ENCODE measurements at places on chromosomes 7 and 10. TPM values are rescaled to one million over a fixed set of nuclear protein-coding genes. Genes with fewer than 3 reads are reported as not detected.

GRCh38 chr7:23918856-23919255, 208.8 kb downstream of the STK31 start:
- no peaks in the 10 kb centered on the region for H3K4me1 ChIP-seq
- no peak overlapping the region for H3K4me3 ChIP-seq
- DNase-seq: no peak
- no peaks in the 10 kb centered on the region for H3K36me3 ChIP-seq
- H3K27ac ChIP-seq: no peak overlapping the region
- H3K27me3 ChIP-seq: no peaks in the 10 kb centered on the region

The PLEKHS1 gene
- not detected for total RNA-seq

DNA sequence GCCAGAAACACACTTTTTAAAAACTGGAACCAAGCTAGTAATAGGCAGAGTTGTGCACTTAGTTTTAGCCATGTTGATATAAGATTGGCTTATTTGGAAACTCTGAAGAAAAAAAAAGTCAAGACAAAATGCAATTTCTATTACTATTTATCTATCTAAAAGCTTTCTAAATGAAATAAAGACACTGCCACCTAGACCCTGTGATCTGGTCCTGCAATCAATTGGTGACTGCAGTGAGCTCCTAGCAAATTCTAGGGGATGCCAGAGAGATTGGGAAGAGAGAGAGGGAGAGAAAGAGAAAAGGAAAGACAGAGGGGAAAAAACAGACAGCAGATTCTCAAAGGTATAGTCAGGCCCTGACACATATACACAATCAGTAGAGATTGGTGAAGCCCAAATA, 25.3 kb downstream of the SORCS1 start:
- H3K27ac ChIP-seq: no peak overlapping the region
- no peaks in the 10 kb centered on the region for H3K27me3 ChIP-seq
- no peak for DNase-seq

The RPEL1 gene
- not detected for total RNA-seq

GRCh38 chr7:66211429-66211828, 6.3 kb downstream of the TPST1 start:
- H3K4me3 ChIP-seq: no peak overlapping the region
- H3K4me1 ChIP-seq: peaks cover under 1% of the 10 kb centered on the region
- H3K36me3 ChIP-seq: no peaks in the 10 kb centered on the region
- no peak for DNase-seq
- no peaks in the 10 kb centered on the region for H3K27me3 ChIP-seq

DNA sequence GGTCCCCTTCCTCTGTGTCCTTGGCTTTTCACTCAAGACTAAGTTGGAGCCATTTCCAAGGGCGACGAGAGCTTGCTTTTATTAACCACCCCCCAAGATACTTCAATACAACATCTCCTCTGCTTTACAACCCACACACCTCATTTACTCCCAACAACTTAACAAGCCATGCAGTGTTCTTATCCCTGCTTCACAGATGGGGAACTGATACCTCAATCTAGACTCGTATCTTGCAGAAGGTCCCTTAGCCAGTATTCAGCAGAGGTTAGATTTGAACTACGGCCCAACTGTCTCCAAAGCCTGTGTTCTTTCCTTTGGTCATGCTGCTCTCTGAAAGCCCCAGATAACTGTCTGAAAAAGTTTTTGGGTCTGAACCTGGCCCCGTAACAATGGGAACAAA, 444.8 kb downstream of the GRID1 start:
- H3K36me3 ChIP-seq: no peaks in the 10 kb centered on the region
- H3K4me3 ChIP-seq: no peak overlapping the region
- peaks cover 13% of the 10 kb centered on the region for H3K4me1 ChIP-seq
- DNase-seq: no peak
- no peaks in the 10 kb centered on the region for H3K27me3 ChIP-seq

GRCh38 chr10:119270762-119271366, 63.5 kb downstream of the GRK5 start:
- peaks cover 37% of the 10 kb centered on the region for H3K4me1 ChIP-seq
- no peaks in the 10 kb centered on the region for H3K27me3 ChIP-seq
- DNase-seq: peak; percentile 95
- H3K27ac ChIP-seq: peak overlapping the region; percentile 78
- H3K4me3 ChIP-seq: no peak overlapping the region

The PIK3CG gene
- total RNA-seq: 1.6 TPM

DNA sequence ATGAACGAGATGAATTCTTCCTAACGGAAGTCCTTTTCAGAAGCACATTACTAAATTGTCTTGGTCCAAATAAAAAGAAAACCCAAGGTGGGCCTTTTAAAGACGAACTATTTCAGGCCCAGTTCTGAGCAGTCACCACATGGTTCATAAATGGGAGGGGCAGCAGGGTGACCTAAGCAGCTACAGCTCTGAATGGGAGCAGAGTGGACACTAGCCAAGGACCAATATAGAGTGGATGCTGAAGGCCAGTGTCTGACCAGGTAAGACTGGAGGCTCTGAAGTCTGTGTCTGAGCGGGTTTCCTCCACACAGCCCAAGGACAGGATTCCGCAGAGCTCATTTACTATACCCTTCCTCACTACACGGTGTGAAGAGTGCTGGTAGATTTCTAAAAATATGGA, 159.1 kb downstream of the TMEM26 start:
- DNase-seq: no peak
- no peaks in the 10 kb centered on the region for H3K4me1 ChIP-seq
- no peak overlapping the region for H3K27ac ChIP-seq
- H3K4me3 ChIP-seq: no peak overlapping the region
- no peaks in the 10 kb centered on the region for H3K36me3 ChIP-seq

- H3K36me3 ChIP-seq: no peaks in the 10 kb centered on the region
- H3K4me3 ChIP-seq: no peak overlapping the region
- peak overlapping the region; percentile 16 for H3K27ac ChIP-seq
- H3K4me1 ChIP-seq: peaks cover 5% of the 10 kb centered on the region
- no peak for DNase-seq
Measured at GRCh38 chr7:75861636-75862035, 17.2 kb upstream of the RHBDD2 start.

GRCh38 chr10:110344622-110345021, 39.9 kb upstream of the SMNDC1 start:
- H3K4me3 ChIP-seq: no peak overlapping the region
- H3K27ac ChIP-seq: no peak overlapping the region
- no peaks in the 10 kb centered on the region for H3K36me3 ChIP-seq

The CEP55 gene
- not detected for total RNA-seq

DNA sequence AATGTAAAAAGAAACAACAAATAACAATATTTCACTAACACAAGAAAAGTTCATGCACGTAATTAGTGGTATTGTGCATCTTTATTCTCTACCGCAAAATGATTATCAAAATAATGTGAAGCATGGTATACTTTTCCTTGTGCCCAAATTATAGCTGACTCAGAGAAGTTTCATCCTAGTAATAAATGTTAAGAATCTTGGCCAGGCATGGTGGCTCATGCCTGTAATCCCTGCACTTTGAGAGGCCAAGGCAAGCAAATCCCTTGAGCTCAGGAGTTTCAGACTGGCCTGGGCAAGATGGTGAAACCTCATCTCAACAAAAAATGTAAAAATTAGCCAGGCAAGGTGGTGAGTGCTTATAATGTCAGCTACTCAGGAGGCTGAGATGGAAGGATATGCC, 105.0 kb downstream of the KMT2C start:
- H3K27me3 ChIP-seq: no peaks in the 10 kb centered on the region
- DNase-seq: no peak
- no peak overlapping the region for H3K27ac ChIP-seq
- no peaks in the 10 kb centered on the region for H3K4me1 ChIP-seq
- no peak overlapping the region for H3K4me3 ChIP-seq
- peaks cover 37% of the 10 kb centered on the region for H3K36me3 ChIP-seq

The ELFN1 gene
- total RNA-seq: 4.8 TPM

GRCh38 chr10:24617771-24618396, 105.8 kb downstream of the ARHGAP21 start:
- H3K27ac ChIP-seq: no peak overlapping the region
- H3K4me3 ChIP-seq: no peak overlapping the region
- no peaks in the 10 kb centered on the region for H3K27me3 ChIP-seq
- no peaks in the 10 kb centered on the region for H3K36me3 ChIP-seq

- H3K4me3 ChIP-seq: no peak overlapping the region
- H3K27me3 ChIP-seq: no peaks in the 10 kb centered on the region
- H3K27ac ChIP-seq: no peak overlapping the region
- H3K4me1 ChIP-seq: no peaks in the 10 kb centered on the region
- H3K36me3 ChIP-seq: no peaks in the 10 kb centered on the region
Measured at GRCh38 chr10:21039721-21040120, 142.6 kb upstream of the NEBL start.

- H3K27ac ChIP-seq: peak overlapping the region; percentile 96
- no peaks in the 10 kb centered on the region for H3K36me3 ChIP-seq
- H3K27me3 ChIP-seq: no peaks in the 10 kb centered on the region
Measured at GRCh38 chr10:73414230-73414945, 530 bp upstream of the ANXA7 start.

- H3K36me3 ChIP-seq: no peaks in the 10 kb centered on the region
- H3K27me3 ChIP-seq: no peaks in the 10 kb centered on the region
- H3K27ac ChIP-seq: no peak overlapping the region
- no peak overlapping the region for H3K4me3 ChIP-seq
- DNase-seq: no peak
Measured at GRCh38 chr10:128924918-128925317, 542.1 kb upstream of the MGMT start.

The EIF3B gene
- 73.1 TPM for total RNA-seq

DNA sequence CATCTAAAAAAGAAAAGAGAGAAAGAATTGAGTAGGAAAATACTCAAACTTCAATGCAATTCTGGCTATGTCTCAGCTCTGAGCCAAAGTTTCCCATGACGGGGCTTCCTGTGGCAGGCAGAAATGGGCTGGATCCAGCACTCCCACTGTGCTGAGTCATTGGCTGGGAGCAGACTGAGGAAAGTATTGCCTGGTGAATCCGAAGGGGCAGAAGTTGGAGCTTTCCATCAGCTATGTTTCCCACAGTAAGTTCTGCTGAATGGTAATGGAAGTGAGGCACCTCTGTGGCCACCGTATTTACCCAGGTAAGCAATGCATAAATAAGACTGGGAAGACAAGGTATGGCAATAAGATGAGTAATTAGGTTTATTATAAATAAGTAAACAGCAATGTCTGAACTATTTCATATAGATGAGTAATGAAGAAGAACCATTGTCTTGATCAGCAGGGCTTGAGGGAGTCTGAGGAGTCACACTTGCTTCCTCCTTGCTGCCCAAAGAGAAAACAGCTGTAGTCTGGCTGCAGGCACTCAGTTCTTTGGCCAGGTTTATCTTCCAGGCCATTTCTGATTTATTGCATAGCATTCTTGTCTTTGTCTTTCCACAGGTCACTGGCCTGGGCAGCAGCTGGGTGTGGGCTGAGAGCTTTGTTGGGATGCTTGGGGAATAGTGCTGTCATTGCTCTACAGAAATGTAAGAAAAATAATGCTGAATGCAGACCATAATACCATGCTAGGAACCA, 255.3 kb downstream of the DNAJB9 start:
- no peaks in the 10 kb centered on the region for H3K4me1 ChIP-seq
- no peak overlapping the region for H3K27ac ChIP-seq
- no peaks in the 10 kb centered on the region for H3K36me3 ChIP-seq
- H3K27me3 ChIP-seq: no peaks in the 10 kb centered on the region

- H3K4me3 ChIP-seq: no peak overlapping the region
- no peak overlapping the region for H3K27ac ChIP-seq
- no peaks in the 10 kb centered on the region for H3K36me3 ChIP-seq
- no peak for DNase-seq
- H3K4me1 ChIP-seq: no peaks in the 10 kb centered on the region
- H3K27me3 ChIP-seq: no peaks in the 10 kb centered on the region
Measured at GRCh38 chr7:106305732-106306131, 20.9 kb upstream of the NAMPT start.

The GALNT17 gene
- total RNA-seq: 16.9 TPM

DNA sequence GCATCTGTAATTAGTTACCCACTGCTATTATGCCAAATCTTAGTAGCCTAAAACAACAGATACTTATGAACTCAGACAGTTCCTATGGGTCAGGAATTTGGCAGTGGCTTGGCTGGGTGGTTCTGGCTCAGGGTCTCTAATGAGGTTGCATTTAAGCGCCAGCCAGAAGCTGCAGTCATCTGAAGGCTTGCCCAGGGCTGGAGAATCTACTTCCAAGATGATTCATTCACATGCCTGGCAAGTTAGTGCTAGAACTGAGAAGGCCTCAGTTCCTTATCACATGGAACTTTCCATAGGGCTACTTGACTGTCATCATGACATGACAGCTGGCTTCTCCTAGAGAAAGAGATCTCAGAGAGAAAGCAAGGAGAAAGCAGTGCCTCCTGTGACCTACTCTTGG, 121.3 kb downstream of the AVL9 start:
- H3K4me3 ChIP-seq: no peak overlapping the region
- H3K4me1 ChIP-seq: no peaks in the 10 kb centered on the region
- H3K36me3 ChIP-seq: no peaks in the 10 kb centered on the region
- peak; percentile 43 for DNase-seq

GRCh38 chr10:102718220-102718619, 3.8 kb downstream of the SFXN2 start:
- peak; percentile 46 for DNase-seq
- H3K4me3 ChIP-seq: no peak overlapping the region
- H3K4me1 ChIP-seq: peaks cover 26% of the 10 kb centered on the region

DNA sequence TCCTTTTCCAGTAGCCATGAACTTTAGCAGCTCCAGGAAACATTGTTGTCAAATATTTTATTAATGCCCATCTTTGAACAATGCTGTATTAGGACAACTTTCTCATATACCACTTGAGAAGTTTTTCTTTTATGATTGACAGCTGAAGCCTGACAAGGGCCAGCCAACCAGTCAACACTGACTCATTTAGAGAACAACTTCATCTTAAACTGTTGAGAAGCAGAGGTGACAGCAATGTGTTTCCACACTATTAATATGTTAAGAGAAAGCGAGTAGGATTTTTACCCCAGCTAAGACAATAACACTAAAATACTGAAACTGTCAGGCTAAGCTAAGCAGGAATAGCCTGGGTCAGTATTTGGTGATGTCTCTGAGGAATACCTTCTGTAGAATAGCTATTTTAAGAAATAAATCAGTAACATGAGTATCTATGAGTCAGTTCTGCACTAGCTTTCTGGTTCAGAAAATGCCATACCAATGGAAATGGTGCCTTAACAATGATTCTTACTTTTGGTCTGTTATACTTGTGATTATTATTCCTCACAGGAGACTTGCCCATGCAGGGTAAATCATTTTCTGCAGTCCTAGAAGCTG, 168.8 kb upstream of the POT1 start:
- H3K4me3 ChIP-seq: no peak overlapping the region
- no peak overlapping the region for H3K27ac ChIP-seq
- DNase-seq: no peak
- H3K4me1 ChIP-seq: no peaks in the 10 kb centered on the region

DNA sequence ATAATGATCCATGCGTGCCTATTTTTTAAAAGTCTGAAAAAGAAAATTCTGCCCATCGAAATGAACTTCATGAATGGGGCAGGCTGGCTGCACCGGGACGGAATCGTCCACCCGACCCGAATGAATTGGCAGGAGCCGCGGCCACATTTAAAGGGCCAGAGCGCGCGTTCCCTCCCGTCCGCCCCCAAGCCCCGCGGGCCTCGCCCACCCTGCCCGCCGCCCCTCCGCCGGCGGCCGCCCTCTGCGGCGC, 319 bp upstream of the GATA3 start:
- peak overlapping the region; percentile 48 for H3K27ac ChIP-seq
- peaks cover 48% of the 10 kb centered on the region for H3K4me1 ChIP-seq
- H3K36me3 ChIP-seq: no peaks in the 10 kb centered on the region

All from heart left ventricle (tissue), 16 donors.